ENCODE measurements at places on chromosomes 1 and 21. TPM values are rescaled to one million over a fixed set of nuclear protein-coding genes. Genes with fewer than 3 reads are reported as not detected.

DNA sequence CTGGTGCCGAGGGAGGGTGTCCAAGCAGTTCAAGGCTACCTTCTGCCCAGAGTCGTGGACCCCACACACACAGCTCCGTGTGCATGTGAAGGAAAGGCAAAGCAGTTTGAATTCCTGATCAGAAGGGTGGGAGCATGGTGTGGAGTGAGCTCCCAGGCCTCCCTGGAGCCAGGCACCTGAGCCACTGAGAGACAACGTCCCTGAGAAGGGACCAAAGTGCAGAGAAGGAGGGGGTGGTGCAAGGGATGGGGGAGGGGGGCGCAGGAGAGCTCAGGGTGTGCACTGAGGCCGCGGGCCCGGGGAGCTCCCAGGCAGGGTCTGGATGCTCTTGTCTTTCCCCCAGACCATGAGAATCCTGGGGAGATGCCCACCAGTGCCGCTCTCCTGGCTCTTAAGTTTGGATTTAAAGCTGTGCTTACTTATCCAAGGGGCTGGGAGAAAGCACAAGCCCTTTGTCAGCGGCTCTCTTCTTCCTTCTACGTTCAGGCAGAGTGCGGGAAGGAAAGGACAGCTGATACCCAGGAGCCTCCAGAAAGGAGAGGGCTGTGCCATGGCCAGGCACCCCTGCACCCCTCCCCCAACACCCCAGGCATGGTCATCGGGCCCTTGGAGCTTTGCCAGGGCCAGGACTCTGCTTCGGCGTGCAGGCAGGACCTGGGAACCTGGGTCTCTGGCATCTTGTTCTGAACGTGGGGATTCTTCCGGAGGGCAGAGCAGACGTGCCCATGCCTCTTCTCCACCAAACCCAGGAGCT, 24.1 kb downstream of the ACTA1 start:
- H3K4me3 ChIP-seq: no peak overlapping the region
- peaks cover 18% of the 10 kb centered on the region for H3K27me3 ChIP-seq
- DNase-seq: no peak

DNA sequence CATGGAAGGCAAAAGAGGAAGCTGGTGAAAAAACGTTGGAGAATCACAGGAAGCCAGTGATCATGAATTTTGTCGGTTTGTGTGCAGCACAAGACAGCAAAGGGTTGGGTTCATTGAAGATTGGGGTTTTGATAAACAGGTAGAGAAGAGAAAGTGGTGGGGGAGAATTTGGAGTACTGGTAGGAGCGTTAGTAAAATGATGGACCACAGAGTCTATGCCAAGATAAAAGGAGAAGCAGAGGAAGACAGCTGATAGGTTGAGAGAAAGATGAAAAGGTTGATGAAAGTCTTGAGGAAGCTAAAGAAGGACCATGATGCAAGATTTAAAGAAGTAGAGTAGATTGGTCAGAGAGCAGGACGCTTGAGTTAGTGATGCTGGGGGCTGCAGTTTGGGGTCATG, 156.8 kb upstream of the POU3F1 start:
- no peak for DNase-seq
- no peaks in the 10 kb centered on the region for H3K27me3 ChIP-seq
- no peak overlapping the region for H3K4me3 ChIP-seq
- no peak overlapping the region for H3K27ac ChIP-seq
- H3K4me1 ChIP-seq: no peaks in the 10 kb centered on the region

DNA sequence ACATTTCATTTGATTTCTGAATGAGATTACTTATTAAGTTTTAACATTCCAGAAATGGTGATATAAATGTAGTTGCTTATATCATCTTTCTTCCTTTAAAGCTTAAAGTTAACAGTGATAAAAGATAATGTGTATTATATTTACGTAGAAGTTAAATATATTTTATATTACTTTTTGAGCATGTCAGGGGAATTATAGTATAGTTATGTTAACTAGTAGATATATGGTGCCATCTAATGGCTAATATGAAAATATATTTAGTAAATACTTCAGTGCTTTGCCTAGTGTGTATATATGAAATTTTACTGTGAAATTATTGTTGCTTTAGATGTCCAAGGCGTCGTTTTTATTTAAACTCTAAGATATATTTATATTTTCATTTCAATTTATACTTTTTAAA, 51.5 kb downstream of the SYT14 start:
- no peak overlapping the region for H3K4me3 ChIP-seq
- H3K36me3 ChIP-seq: no peaks in the 10 kb centered on the region
- H3K27me3 ChIP-seq: peaks cover 23% of the 10 kb centered on the region
- no peaks in the 10 kb centered on the region for H3K4me1 ChIP-seq

DNA sequence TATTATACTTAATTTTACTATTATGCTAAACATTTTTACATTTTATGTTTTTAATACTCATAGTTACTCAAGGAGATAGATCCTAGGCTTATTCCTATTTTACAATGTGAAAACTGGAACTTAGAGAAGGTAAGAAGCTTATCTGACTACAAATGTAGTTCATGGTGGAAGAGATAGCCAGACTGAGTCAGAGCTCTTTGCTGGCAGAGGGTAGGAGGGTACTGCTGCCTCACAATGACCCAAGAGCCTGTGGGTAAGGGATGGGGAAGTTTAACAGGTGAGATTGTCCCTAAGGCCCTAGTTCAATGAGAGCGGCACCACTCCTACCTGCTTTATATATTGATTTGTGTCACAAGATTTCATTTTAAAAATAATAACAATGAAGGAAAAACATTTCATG, 34.1 kb upstream of the NEK7 start:
- DNase-seq: no peak
- no peaks in the 10 kb centered on the region for H3K27me3 ChIP-seq
- peak overlapping the region; percentile 36 for H3K4me3 ChIP-seq
- H3K27ac ChIP-seq: peak overlapping the region; percentile 88
- peaks cover 42% of the 10 kb centered on the region for H3K4me1 ChIP-seq
- H3K36me3 ChIP-seq: no peaks in the 10 kb centered on the region

DNA sequence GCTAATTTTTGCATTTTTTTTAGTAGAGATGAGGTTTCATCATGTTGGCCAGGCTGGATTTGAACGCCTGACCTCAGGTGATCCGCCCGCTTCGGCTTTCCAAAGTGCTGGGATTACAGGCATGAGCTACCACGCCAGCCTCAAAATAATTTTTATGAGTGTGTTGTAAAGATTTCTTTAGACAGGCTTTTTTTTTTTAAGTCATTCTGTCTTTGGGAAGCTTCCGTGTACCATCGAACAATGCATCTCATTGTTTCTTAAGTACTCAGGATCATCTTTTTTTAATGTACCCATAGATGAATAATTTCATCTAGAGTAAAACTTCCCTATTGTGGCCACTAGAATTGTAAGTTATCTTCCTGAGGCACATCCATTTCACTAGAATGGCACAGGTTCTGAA, 19.6 kb upstream of the SDC3 start:
- no peak for DNase-seq
- no peak overlapping the region for H3K27ac ChIP-seq
- H3K4me3 ChIP-seq: no peak overlapping the region
- H3K36me3 ChIP-seq: peaks cover 4% of the 10 kb centered on the region

GRCh38 chr1:179591592-179592580, at the start of gene TDRD5:
TDRD5 (plus strand) TSS chr1:179591832; CDS start chr1:179592616, 784 bp downstream.
- peak; percentile 82 for DNase-seq
- no peak within 1 kb of the TSS for H3K27ac ChIP-seq
- no peak within 1 kb of the TSS for H3K4me3 ChIP-seq
- H3K36me3 ChIP-seq: no peaks in the 10 kb centered on the region
- H3K27me3 ChIP-seq: peaks cover 23% of the 10 kb centered on the region

DNA sequence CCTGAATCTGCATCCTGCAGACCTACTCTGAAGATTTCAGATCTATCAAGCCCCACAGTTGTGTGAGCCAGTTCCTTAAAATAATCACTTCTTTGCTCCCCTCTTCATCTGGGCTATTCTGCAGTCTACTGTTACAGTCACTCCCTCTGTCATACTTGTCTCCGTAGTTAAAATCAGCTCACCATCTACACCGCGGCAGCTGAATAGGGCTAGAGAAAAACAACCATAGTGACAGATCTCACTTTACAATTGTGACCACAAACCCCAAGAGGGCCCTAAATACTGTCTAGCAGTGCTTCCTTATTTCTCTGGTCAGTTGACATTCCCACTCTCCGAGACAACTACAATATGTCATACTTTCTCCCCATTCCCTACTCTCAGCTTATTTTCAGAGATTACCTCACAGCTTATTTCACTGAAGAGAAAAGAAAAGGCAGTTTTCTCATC, 12.9 kb downstream of the DESI2 start:
- H3K36me3 ChIP-seq: no peaks in the 10 kb centered on the region
- no peak overlapping the region for H3K4me3 ChIP-seq
- DNase-seq: no peak
- H3K27ac ChIP-seq: no peak overlapping the region

GRCh38 chr1:175434283-175434860, 241.8 kb upstream of the KIAA0040 start:
- H3K4me3 ChIP-seq: no peak overlapping the region
- H3K4me1 ChIP-seq: no peaks in the 10 kb centered on the region
- no peak for DNase-seq
- H3K36me3 ChIP-seq: no peaks in the 10 kb centered on the region

GRCh38 chr1:156767879-156768604, 707 bp downstream of the PRCC start:
- no peaks in the 10 kb centered on the region for H3K27me3 ChIP-seq
- H3K4me3 ChIP-seq: no peak overlapping the region
- DNase-seq: no peak
- H3K36me3 ChIP-seq: peaks cover 6% of the 10 kb centered on the region

DNA sequence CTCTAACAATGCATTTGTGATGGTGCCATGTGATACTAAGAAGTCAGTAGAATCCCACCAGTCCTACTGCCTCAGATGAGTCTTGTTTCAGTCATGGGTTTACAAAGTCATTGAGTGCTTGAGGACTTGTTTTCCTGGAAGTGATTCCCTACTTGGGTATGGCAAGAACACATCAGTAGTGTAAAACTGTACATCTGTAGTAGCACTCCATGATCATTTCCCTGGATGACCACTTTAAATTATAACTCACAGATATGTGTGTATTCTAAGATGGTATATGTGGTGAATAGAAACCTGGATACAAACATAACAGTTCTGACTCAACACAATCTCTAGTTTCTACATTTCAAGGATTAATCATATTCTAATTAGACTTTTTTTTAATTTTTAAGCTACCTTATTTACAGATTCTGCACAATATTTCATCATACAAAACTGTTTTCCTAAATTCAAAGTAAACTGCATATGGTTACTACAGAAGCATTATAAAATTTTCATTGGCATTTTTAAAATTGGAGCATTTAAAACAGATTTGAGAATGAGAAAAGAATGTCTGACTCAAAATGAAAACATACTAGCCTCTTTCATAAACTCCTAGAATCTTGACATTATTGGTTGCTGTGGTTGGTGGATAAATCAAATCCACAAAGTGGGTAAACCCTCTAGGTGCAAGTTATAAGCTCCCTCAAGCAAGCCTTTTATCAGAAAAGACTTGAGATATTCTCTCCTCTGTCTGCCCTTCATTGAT, 6.8 kb upstream of the PSMG1 start:
- no peak for DNase-seq
- no peaks in the 10 kb centered on the region for H3K27me3 ChIP-seq
- H3K36me3 ChIP-seq: peaks cover 2% of the 10 kb centered on the region
- peaks cover 34% of the 10 kb centered on the region for H3K4me1 ChIP-seq
- peak overlapping the region; percentile 72 for H3K27ac ChIP-seq
- no peak overlapping the region for H3K4me3 ChIP-seq

DNA sequence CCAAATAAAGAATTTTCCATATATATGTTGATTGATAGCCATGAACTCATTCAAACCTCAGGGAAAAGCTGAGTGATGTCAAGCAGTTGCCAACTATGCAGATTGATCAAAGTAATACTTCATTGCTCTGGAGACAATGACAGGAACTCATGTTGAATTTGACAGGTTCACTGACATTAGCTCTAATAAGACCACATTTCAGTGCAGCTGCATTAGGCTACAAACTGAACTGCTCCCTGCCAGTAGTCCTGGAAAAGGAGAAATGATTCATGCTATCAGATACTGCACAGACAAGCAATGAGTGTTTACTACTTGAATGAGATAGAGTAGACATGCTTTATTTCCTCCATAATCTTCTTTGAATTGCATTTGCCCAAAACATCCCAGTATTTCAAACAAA, 948.4 kb downstream of the MRPL39 start:
- H3K27ac ChIP-seq: no peak overlapping the region
- H3K27me3 ChIP-seq: no peaks in the 10 kb centered on the region
- no peaks in the 10 kb centered on the region for H3K36me3 ChIP-seq
- DNase-seq: no peak
- no peak overlapping the region for H3K4me3 ChIP-seq

- no peak overlapping the region for H3K4me3 ChIP-seq
- peaks cover 9% of the 10 kb centered on the region for H3K36me3 ChIP-seq
- H3K27ac ChIP-seq: peak overlapping the region; percentile 88
- DNase-seq: no peak
- peaks cover 43% of the 10 kb centered on the region for H3K4me1 ChIP-seq
Measured at GRCh38 chr1:246631426-246631825, 65.2 kb downstream of the CNST start.

GRCh38 chr1:71618191-71618590, 537.4 kb upstream of the ZRANB2 start:
- H3K36me3 ChIP-seq: no peaks in the 10 kb centered on the region
- H3K4me1 ChIP-seq: peaks cover 3% of the 10 kb centered on the region
- H3K27ac ChIP-seq: no peak overlapping the region
- H3K27me3 ChIP-seq: no peaks in the 10 kb centered on the region

DNA sequence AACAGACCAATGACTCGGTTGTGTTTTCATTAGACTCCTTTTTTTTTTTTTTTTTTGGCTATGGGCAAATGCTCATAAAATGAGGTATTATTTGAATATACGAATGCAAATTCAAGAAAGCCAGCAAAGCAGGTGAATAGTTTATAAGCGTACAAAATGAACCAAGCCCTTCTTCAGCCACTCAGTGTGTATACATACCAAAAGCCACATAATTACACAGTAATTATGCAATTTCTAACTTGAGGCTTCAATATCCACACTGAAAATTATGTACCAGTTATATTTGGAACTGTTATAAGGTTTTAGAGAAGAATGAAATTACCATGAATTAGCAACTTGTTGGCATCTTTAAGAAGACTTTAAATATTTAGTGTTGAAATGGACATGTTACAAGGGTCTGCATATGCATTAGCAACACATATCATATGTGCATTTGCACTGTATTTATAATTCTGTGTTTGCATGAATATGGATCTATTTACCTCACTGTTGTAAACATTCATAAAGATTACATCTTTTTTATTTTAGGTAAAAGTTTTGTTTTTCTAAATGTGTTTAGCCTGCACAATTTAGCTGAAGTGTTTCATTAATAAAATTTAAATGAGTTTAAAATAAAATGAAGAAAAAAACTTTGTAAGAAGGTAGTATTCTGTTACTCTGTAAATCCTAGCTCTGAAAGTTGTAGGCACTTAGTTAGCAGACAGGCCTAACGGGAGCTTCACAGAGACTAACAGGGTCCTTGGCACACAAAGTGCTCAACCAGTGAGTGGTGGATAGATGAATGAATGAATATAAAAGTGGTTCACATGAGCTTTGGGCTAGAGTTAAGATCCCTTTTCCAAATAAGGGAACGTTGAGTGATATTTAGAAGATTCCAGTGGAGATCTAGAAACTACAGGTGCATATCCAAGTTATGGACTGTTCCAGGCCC, 241.0 kb upstream of the NFIA start:
- H3K4me1 ChIP-seq: no peaks in the 10 kb centered on the region
- peaks cover 4% of the 10 kb centered on the region for H3K36me3 ChIP-seq
- DNase-seq: no peak

Gene PLA2G4A
- total RNA-seq: 4.1 TPM

Gene RIPPLY3
- 0.37 TPM for total RNA-seq

Gene LCE1F
- total RNA-seq: not detected

Gene PIK3R3
- total RNA-seq: 36.3 TPM

Gene PPP1R12B
- total RNA-seq: 18.2 TPM

Gene IRF2BP2
- total RNA-seq: 74.4 TPM

Gene TEX38
- not detected for total RNA-seq

Gene ZNF697
- total RNA-seq: 9.4 TPM

Gene CAMTA1
- 63.8 TPM for total RNA-seq

Gene NGF
- total RNA-seq: 41.4 TPM

Measured in chondrocyte (in vitro differentiated cells).